ENCODE measurements at places on chromosomes 16 and 17.

DNA sequence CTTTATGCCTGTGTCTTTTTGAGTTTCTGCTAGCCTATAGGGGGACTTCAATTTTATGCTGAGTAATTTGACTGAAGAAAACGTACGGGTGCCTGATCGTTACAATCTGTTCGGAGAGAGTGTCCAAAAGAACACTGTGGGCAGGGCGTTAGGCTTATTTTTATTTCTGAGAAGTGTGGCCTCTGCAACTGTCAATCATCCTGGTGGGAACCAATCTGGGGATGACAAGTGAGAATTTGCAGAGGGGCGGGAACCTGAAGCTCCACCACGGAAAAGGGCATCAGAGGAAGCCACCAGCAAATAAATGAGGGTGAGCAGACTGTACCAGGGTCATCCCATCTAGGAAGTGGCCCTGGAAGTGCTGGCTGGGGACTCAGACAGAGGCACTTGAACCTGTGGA, 12.0 kb upstream of the CDYL2 start:
- no peak for DNase-seq

DNA sequence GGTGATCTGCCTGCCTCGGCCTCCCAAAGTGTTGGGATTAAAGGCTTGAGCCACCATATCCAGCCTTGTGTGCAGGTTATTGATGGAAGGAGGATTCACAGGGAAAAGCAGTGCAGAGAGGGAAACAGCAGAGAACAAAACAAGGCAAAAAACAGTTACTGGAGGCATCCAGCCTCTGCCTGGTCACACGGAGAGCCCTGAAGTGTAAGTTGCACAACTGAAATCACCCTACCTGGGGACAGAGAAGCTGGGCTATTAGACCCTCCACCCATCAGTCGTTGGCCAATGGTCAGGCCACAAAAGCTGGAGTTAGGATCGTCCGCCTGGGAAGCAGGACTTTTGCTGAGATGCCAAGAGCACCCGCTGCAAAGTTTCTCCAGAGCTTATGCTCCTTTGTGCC, 57.9 kb upstream of the BCO1 start:
- DNase-seq, result no peak

GRCh38 chr17:1145311-1145986, 34.3 kb downstream of the ABR start:
- DNase-seq, result no peak

DNA sequence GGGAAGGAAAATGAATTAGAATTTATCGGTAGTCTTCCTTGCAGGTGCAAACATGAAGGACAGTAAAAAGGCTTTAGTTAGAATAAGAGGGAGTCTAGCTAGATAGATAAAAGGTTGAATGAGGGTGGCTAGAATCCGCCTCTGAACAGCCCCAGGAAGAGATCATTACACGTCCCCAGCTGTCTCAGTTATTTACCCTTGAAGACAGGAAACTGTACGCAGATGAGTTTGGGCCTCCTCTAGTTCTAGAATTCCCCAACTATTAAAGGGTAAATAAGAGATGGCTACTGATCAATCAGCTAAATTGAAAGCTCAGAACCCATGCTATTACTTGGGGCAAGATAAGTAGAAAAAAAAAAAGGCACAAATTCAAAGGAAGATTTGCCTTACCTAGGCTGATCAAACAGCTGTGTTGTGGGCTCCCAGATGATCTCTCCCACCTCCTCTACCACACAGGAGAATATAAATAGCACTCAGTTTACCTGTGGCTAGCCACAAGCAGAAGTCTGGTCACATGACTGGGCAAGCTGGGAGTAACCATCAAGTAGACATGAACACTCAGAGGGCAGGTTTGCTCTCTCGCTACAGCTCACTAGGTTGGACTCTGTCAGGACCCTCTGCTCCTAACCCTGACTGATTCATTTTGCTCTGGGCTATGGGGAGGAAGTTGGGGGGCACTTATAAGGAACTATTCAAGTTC, 17.0 kb downstream of the FAM117A start:
- DNase-seq, result no peak

GRCh38 chr16:30541502-30542329, 7.1 kb upstream of the ZNF747 start:
- no peak for DNase-seq

- no peak for DNase-seq
These were observed 24.1 kb downstream of the DNAJA2 start for GRCh38 chr16:46949241-46949892.

GRCh38 chr17:68600931-68601564, at the start of gene FAM20A:
Gene FAM20A, minus strand, starts transcription at chr17:68601367. Its CDS starts 701 bp downstream, at chr17:68600666.
- DNase-seq, result no peak

GRCh38 chr16:21084631-21085225, 65.9 kb downstream of the DNAH3 start:
- no peak for DNase-seq

DNA sequence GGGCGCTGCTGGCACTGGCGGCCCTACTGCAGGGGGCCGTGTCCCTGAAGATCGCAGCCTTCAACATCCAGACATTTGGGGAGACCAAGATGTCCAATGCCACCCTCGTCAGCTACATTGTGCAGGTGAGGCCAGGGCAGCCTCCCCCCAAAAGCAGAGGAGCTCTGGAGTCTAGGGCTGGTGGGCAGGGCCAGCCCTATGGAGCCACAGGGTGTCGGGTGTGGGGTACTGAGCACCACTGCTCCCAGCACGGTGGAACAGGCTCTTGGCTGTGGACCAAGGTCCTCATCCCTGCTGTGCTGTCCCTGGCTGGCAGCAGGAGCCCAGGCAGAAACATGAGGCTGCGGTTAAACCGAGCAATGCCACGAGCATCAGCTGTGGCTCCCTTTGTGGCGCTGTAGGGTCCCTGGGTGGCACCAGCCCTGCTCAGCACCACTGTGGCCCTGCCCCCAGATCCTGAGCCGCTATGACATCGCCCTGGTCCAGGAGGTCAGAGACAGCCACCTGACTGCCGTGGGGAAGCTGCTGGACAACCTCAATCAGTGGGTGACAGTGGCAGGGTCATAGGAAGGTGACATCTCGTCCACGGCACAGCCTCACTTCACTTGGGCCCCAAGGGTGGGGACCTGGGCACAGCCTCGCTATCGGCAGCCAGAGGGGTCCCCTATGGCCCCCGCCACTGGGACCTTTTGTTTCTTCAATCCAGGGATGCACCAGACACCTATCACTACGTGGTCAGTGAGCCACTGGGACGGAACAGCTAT, 1.1 kb downstream of the DNASE1 start:
- no peak for DNase-seq

GRCh38 chr17:78127888-78128550, 536 bp downstream of the TMC6 start:
- no peak for DNase-seq

DNA sequence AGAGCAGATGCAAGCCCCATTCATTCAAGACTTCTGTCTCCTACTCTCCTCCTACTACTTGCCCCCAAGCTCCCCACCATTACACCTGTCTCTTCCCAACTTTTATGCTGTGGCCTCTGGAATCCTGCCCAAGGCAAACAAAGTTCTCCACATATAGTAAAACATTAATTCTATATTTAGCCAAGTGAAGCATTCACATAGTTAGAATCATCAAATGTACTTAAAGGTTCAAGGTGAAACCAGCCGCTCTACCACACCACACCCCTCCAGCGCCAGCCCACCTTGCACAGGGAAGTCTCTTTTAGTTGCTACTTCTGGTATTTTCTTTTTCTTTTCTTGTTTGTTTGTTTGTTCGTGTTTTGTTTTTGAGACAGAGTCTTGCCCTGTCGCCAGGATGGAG, 25.4 kb upstream of the GUCY2D start:
- no peak for DNase-seq

- no peak for DNase-seq
These were observed 106.2 kb downstream of the BRIP1 start for GRCh38 chr17:61757168-61757567.

GRCh38 chr17:29420128-29420527, 30.0 kb downstream of the TAOK1 start:
- DNase-seq, result no peak

DNA sequence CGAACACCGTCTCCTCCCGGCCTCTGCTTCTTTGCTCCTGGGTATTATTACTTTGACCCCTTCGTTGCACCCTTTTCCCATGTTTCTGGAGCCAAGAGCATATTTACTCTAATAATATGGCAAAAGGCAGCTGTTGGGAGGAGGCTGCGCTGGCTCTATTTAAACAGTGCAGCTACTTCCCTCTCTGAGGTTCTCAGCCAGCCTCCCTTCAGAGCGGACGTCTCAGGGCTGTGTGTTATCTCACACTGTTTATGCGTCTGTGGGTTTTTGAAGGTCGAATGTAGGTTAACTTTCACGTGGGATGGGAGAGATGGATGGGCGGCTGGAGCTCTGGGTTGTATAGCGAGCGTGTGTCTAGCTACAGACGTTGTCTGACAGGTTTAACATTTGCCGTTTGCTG, 45.3 kb downstream of the COX4I1 start:
- DNase-seq, result no peak
